Left forelimb (tissue), 1 donor: ENCODE measurements at places on chromosomes 6 and 20.

GRCh38 chr6:6565069-6565468 is 23.5 kb upstream of the LY86 start:
- DNase-seq: no peak

- DNase-seq: no peak
These were observed 16.6 kb upstream of the FBXO9 start for GRCh38 chr6:53048431-53049195.

DNA sequence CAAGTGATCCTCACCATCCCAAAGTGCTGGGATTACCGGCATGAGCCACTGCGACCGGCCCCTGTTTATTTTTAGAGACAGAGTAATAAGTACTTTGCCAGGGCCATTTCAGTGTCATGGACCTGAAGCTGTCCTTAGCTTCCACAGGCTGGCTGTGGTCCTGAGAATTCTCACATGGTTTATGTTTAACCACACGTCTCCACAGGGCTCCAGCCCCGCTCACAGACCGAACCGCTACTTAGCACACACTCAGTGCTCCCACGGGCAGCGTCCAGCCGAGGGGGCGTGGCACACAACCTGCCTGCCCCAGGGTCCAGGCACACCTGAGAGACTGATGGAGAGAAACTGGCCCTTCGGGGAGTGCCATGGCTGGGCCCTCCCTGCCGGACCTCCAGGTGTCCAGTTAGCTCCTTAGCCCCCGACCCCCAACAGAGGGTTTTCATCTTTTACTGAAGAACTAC is 11.7 kb downstream of the ACSS1 start:
- DNase-seq: no peak

DNA sequence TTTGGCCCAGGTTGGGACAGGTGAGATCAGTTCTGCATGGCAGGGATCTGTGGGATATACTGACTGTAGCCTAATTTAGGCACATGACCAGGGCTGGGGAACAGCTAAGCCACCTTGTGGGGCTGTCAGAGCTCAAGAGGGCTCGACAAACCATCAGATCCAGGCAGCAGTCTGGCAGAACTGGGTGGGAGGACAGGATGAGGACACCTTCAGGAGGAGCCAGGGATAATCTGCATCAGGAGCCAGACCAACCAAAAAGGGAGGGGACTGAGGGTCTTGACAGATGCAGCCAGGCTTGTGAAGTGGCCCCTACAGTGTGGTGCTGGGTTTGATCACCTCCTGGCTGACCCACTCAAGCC is 123.4 kb downstream of the MAFB start:
- DNase-seq: no peak

DNA sequence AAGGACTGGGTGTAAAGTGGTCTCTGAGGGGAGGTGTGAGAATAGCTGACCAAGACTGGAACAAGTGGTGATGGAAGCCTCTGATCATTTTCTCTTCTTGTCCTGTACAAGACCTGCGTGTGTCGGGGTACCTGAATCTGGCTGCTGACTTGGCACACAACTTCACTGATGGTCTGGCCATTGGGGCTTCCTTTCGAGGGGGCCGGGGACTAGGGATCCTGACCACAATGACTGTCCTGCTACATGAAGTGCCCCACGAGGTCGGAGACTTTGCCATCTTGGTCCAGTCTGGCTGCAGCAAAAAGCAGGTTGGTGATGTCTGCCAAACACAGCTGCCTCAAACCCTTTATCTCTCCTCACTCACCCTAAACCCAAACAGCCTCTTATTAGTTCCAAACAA is 1.7 kb upstream of the HSD17B8 start:
- peak; percentile 45 for DNase-seq

DNA sequence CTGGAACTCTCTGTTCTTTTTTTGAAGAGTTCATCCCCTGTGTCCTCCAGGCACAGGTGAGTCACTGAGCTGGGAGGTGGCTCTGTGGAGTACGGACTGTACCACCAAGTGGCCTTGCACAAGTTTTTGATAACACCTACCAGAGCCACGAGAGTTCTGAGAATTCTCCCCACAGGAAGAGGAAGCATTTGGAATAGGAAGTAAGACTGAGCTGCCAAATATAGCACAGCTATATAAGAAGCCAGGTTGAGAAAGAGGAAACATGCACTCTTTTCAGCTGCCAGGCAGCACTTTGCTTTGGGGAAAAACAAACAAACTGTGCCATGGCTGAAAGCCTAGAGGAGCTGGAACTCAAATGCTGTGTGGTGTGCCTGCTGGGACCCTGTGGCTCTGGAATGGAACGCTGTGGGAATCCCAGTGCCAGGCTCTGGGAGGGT is 70.8 kb upstream of the RIPOR2 start:
- no peak for DNase-seq

DNA sequence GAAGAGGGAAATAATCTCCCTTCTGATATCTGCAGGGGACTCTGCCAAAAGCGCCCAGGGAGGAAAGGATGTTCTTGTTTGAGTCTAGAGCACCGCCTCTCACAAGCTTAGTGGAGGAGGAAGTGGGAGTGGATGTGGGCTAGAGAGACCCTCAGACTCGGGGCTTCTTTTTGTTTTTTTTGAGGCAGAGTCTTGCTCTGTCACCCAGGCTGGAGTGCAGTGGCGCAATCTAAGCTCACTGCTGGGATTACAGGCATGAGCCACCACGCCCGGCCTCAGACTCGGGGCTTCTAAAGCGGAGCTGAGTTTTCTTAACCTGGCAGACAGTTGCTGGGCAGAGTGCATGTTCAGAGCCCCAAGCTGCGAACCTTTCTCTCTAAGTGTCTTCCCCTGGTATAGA is 310.8 kb downstream of the BMP7 start:
- DNase-seq: no peak

- DNase-seq: no peak
These were observed 106.5 kb downstream of the ATP9A start for GRCh38 chr20:51661609-51662178.
